Activated T-cell treated with anti-CD3 and anti-CD28 coated beads, Interleukin-2, amount 50 U/mL, for 4 hours (primary cell): ENCODE measurements at places on chromosomes 16 and 17. TPM values are rescaled to one million over a fixed set of nuclear protein-coding genes. Genes with fewer than 3 reads are reported as not detected.

DNA sequence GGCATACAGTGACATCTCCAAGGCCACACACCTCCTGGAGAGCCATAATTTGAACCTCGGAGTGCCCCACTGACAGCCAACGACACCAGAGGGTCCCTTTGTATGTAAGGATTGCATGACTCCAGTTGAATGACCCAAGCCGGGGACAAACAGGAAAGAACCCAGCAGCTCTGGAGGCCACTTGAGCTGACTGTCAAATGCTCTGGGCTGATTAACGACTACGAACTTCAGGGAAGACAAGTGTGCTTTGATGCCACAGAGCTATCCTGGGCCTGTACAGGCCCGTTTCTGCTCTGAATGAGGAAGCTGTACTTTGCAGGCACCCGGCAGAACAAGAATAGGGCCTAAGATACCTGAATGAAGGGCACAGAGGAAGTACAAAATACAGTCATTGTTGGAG, 404.6 kb downstream of the SLC39A11 start:
- no peak for DNase-seq

DNA sequence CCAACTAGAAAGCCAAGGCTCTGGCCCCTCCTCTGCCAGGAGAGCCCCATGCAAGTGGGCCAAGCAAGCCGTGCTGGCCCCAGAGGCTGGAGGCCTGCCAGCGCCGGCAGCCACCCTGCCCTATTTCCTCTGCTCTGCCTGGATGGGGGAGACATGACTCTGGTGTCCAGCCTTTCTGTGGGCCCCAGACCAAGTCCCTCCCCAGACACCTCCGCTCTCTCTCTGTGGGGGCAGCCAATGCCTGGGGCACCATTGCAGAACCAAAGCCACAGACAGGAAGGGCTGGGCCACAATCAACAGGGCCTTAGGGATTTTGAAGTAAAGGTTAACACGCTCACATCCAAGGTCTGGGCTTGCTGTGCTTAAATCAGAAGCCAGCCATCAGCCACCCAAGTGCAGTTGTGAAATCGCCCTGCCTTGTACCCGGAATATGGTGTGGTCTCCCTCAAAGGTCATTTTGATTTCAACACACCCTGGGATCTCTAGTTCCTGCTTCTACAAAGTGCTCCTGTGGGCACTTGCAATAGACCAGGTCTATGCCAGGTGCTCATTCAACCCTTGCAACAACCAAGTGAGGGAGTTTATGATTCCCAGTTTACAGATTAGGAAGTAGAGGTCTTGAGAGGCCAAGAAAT, 63.5 kb upstream of the TEX2 start:
- no peak for DNase-seq

DNA sequence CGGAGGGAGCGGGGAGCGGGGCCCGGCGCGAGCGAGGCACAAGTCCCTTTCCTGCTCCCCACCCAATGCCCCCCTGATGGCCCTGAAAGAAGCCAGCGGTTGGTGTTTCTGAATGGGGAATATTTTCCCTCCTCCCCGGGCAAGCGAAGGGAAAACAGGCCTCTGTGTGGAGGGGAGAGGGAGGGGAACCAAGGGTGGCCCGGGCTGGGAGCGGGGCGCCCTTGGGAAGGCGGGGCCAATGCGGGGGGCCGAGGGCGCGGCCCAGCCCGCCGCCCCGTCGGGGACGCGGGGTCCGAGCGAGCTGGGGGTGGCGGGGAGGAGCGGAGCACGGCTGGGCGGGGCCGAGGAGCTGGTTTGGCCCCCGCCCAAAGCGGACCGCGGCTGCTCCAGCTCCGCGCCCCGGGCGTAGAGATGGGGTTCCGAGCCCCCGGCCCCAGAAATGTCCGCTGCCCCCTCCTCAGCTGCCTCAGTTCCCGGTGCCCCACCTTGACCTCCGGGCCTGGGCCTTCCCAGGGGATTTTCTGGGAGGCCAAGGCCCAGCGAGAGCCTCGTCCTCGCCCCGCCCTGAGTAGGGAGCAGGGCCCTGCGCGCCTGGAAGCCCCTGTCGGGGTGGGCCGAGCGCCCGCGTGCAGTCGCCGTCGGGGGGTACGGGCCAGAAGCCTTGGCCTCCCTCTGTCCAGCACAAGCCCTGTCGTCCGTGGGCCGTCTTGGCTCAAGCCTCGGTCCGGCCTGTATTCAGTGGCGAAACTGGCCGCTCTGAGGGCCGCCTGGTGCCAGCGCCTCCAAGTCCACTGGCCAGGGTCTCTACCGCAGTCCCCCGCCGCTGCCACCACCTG, 3.9 kb upstream of the HEXIM1 start:
- DNase-seq: no peak

DNA sequence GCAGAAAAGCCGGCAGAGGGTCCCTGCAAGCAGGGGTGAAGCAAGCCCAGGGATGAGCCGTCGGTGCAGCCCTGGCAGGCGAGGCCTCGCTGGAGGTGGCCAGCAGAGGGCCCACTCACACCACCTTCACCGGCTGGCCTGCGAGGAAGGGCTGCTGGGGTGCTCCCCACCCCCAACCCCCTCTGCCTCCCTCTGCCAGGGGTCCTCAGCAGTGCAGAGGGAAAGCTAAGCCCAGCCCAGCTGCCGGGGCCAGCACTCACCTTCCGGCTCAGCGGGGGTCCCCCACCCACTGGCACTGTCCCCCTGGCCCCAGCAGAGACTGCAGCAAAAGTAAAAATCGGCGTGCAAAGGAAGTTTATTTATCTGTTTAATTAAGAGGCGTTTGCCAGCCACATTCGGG, 113.4 kb downstream of the ENGASE start:
- DNase-seq: no peak

GRCh38 chr16:86775511-86775921, 197.2 kb downstream of the FOXL1 start:
- no peak for DNase-seq

DNA sequence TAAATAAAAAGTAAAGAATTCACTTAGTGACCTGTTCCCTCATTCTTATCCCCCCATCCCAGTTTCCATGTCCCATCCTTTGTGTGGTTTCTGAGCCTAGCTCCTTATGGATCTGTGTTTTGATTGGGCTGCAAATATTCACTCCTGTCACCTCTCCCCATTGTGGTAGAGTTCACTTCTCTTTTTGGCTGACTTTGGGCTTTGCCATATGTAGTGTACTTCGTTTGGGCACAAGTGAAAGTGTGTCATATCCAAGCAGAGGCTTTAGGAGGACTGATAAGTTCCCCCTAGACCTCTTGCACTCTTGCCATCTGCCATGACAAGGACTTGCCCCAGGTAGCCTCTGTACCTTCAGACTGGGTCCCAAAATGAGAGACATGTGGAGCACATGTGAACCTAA, 13.0 kb upstream of the DHRS7B start:
- no peak for DNase-seq

GRCh38 chr17:9364837-9365430, 210.7 kb downstream of the STX8 start:
- DNase-seq: no peak

- no peak for DNase-seq
Measured at GRCh38 chr17:13194887-13195286, 177.1 kb upstream of the ELAC2 start.

DNA sequence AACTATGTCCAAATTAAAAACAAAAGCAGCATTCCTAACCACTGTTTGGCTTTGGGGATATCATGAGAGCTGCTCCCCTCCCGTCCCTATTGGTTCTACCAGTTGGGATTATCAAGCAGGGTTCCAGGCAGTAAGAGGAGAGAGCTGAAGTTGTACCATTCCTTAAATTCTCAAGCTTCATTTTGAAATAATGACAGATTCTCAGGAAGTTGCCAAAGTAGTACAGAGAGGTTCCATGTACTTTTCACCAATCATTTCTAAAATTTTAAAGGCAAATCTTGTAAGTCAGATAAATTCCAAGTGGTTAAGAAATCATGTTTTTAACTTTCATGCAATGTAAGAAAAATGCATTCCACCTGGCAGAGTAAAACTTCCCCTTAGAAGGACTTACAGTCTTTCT, 36.9 kb downstream of the TEX2 start:
- DNase-seq: no peak

DNA sequence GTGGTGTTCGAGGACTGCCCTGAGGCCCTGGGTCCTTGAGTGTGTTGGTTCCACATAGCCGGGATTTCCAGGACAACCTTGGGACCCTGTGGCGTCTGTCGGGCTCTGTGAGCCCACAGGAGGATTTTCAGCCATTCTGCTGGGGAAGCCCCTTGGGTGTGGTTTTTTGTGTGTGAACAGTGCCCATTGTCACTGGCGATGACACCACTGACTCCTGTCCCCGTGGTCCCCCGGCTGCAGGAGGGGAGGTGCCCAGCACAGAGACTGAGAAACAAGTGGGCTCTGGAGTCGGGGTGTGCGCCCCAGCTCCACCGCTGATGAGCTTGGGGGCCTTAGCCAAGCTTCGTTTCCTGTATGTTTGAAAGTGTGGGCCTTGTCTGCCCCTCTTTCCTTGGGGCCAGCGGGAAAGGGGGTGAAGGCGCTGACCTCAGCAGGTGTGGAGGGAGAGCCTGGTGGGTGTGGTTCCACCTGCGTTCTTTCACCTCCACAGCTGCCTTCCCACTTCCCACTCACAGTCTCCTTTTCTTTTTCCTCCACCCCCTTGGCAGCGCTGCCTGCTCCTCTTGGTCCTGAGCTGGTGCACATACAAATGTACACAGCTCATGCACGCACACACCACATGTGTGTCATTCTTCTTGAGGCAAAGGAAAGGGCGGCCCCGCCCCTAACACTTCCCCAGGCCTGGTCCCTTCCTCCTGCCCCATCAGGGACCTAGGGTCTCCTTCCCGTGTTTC, 16.1 kb downstream of the MGRN1 start:
- DNase-seq: no peak

DNA sequence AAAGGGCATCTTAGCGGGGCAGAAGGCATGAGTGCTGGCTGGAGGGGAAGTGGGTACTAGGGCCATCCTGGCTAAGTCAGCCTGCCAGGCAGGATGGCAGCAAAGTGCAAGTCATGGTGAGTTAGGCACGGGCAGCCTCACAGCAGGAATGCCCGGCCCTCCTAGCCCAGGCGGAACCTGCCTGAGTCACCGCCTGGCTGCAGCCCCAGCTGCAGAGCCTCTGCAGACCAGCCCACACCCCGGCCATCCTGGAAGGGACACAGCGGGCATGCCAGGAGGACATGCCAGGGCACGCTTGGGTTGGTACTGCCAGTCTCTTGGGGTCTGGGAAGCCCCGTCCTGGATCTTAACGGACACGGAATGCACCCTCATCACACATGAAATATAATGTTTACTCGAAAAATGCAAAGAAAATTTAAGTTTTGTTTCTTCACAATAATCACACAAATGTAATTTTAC, 5.0 kb upstream of the ALDH3A1 start:
- DNase-seq: no peak

DNA sequence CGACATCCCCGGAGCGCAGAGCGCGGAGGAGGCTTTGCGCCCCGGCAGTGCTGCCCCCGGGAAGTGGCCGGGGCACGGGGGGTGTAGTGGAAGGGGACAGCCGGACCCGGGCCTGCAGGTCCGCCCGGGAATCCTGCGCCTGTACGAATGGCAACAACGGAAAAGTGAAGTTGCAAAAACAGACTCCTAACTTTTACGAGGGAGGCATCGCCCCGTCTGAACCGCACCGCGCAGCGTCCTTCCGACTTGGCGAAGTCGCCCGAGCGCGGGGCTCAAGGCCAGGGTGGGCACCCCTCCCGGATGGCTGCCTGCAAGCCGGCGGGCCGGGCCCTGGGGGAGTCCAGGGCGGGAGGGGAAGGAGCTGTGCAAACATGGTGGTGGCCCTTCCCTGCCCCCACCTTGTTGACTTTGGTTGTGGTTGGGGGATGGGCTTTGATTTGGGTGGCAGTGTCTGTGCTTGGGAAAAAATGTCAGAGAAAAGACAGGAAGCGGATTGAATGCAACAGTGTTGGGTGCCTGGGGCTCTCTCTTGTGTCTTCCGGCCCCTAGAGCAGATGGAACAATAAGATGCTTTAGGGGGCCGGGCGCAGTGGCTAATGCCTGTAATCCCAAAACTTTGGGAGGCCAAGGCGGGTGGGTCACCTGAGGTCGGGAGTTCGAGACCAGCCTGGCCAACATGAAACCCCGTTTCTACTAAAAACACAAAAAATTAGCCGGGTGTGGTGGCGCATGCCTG, 675 bp downstream of the RNF213 start:
- peak; percentile 55 for DNase-seq

- no peak for DNase-seq
Measured at GRCh38 chr16:80051040-80051439, 450.5 kb upstream of the MAF start.

VTN gene
- 1.1 TPM for total RNA-seq
